ENCODE measurements at places on chromosomes 11 and 22. TPM values are rescaled to one million over a fixed set of nuclear protein-coding genes. Genes with fewer than 3 reads are reported as not detected.

- DNase-seq: no peak
Observed at GRCh38 chr11:121670266-121670665, 217.5 kb upstream of the SORL1-AS1 start.

- DNase-seq: no peak
Observed at GRCh38 chr22:50048061-50048765, 9.9 kb downstream of the TTLL8 start.

DNA sequence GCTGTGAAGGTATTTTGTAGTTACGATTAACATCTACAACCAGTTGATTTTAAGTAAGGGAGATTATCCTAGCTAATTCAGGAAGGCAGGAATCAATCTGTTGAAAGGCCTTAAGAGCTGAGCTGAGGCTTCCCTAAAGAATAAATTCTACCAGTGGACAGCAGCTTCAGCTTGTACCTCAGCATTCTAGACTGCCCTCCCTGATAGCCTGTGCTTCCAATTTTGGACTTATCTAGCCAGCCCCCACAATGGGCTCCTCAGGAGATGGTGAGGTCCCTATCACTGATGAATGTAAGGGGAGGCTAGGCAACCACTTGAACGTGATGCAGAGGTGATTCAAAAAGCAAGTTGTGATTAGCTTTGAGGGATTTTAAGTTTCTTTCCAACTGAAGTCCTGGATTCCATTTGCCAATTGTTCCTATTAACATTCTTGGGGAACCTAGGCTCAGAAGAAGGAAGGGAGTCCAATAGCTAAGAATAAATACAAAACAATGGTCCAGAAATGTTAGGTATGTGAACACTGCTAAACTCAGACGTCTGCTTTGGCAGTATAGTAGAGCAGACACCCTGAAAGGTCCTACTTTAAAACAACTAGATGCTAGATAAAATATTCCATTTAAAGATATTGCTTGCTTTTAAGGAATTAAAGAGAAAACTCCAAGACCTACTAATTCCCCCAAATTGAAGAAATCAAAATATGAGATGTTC lies 404.3 kb upstream of the TENM4 start:
- DNase-seq: no peak

GRCh38 chr22:30021881-30022619 lies 58.2 kb upstream of the HORMAD2 start:
- no peak for DNase-seq

- DNase-seq: no peak
Observed at GRCh38 chr11:116403794-116404461, 368.9 kb downstream of the BUD13 start.

DNA sequence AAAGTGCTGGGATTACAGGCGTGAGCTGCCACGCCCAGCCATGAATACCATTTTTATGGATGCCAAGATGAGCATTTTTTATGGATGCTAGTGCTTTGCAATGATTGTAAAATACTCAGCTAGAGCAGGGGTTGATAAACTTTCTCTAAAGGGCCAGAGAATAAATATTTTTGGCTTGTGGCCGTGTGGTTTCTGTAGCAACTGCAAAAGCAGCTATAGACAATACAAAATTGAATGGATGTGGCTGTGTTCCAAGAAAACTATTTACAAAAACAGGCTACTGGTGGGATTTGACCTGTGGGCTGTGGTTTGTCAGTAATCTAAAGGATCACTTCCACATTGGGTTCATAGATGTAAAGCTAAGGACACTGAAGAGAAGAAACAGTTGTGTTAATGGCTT lies 56.0 kb downstream of the COMMD9 start:
- no peak for DNase-seq

GRCh38 chr22:45583504-45583903 lies 80.8 kb downstream of the FBLN1 start:
- DNase-seq: no peak

GRCh38 chr11:1701091-1701807 lies 4.3 kb downstream of the KRTAP5-6 start:
- no peak for DNase-seq

The FOLR2 gene
- total RNA-seq: 41.0 TPM

The KRTAP5-7 gene
- 0.49 TPM for total RNA-seq

The KDELR3 gene
- total RNA-seq: 2.5 TPM
